Left ventricle myocardium inferior (tissue), 1 donor: ENCODE measurements at places on chromosomes 6 and 20. TPM values are rescaled to one million over a fixed set of nuclear protein-coding genes. Genes with fewer than 3 reads are reported as not detected.

DNA sequence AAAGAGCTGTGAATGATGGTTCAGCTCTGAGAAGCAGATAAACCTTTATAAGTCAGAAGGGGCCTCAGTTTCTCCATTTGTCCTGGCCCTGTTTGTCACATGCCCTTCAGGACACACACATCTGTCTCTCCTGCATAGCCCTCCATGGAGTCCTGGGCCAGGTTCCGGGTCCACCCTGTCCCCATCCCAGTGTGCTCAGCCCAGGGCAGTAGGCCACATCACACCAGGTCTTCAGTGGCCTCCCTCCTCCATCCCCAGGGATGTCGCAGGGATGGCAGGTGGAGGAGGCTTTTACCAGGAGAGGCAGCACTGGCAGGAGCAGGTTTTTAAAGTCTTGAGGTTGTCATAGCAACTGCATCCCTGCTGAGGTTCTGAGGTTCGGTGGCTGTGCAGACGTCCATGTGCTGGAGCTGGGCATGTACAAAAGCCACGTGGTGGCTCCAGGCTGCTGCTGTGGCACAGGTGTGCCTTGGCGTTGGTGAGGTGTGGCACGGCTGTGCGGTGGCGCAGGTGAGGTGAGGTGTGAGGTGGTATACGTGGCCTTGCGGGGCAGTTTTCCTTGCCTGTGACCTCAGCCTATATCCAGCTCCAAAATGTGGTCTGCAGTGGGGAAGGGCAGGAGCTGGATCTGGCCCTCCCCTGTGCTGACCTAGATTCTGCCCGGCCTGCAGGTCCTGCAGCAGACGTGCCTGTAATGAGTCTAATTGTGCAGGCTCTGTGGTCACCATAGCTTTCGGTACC is 8.0 kb upstream of the NPBWR2 start:
- no peak for DNase-seq

GRCh38 chr6:52537001-52537753 is 39.7 kb downstream of the TRAM2 start:
- no peak for DNase-seq

DNA sequence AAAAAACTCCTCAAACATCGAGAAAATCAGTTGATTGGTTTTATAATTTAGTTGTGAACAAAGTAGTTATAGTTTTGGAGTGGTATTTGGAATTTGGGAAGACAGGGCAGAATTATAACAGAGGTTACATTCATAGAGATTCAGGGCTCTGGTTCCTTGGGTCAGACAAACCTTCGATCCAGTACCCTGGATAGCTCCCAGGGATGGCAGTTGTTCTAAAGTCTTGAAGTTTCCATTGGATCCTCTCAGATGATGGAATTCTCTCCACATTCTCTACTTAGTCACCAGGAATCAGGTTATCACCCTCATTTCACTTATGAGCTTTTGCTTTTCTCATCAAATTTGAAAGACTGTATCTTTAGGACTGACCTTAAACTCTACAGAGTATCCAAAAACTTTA is 285.1 kb downstream of the CENPW start:
- no peak for DNase-seq

- DNase-seq = no peak
Observed at GRCh38 chr6:33297956-33298772, 578 bp downstream of the RGL2 start.

- DNase-seq = no peak
Observed at GRCh38 chr6:28220257-28221133, 4.6 kb upstream of the ZSCAN9 start.

DNA sequence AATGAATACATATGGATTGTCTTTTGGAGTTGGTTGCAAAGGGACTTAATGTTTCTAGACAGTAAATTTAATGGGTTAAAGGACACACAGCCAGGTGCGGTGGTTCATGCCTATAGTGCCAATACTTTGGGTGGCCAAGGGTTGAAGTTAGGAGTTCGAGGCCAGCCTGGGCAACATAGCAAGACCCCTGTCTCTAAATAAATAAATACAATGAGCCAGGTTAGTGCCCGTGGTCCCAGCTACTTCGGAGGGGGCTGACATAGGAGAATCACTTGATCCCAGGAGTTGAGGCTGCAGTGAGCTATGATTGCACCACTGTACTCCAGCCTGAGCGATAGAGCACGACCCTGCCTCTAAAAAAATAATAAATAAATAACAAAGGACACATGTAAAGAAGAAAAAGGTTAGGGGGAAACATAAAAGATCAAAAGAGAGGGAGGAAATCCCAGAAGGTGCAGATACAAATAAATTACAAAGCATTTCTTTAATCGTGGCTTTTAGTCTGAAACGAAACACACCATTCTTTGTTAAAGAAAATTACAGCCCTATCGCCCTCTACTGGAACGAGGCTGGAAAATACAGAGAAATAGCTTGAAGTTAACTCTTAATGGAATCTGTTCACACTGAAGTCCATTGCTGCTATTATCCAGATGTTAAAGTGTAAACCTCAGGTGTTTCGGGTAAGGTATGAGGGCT is 42.6 kb upstream of the SCML4 start:
- DNase-seq = no peak

DNA sequence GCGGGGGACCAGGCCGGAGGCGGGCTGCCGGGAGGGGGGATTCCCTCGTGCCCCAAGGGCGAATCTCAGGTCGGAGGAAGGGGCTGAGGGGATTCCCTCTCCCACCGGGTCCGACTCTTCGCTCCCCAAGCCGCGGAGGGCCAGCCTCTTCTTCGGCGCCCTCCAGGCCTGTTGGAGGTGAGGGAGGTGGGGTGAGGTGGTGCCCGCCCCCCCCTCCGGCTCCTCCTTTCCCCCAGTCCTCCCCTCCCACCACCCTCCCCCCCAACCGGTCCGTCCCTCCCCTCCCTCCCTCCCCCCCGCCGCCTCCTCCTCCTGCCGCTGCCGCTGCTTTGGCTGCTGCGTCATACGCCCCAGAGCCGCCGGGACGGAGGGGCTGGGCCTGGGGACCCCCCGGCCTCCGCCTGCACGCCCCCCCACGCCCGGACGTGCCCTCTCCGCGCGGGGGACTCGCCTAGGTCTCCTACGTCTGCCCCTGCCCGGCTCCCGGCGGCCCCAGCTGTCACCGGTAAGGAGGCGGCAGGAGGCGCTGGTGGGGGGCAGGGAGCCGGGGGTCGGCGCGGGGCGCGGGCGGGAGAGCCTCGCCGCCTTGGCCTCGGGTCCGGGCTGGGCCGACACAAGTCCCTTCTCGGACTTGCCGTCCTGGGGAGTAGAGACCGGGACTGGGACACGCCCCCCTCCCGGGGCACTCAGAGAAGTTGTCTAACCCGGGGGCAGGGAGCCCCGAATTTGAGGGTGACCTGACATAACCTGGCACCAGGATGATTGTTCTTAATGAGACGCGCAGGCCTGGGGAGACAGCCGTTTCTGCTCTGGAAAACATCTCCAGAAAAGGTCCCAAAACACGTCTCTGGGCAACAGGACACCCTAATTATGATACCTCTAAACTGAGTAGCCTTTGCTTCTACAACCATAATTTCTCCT is at the start of gene PHF1:
Gene PHF1, plus strand, starts transcription at position 304 of the 921 bp plus-strand sequence. CDS start 1,250 bp downstream, outside the sequence.
- DNase-seq = peak; percentile 82

DNA sequence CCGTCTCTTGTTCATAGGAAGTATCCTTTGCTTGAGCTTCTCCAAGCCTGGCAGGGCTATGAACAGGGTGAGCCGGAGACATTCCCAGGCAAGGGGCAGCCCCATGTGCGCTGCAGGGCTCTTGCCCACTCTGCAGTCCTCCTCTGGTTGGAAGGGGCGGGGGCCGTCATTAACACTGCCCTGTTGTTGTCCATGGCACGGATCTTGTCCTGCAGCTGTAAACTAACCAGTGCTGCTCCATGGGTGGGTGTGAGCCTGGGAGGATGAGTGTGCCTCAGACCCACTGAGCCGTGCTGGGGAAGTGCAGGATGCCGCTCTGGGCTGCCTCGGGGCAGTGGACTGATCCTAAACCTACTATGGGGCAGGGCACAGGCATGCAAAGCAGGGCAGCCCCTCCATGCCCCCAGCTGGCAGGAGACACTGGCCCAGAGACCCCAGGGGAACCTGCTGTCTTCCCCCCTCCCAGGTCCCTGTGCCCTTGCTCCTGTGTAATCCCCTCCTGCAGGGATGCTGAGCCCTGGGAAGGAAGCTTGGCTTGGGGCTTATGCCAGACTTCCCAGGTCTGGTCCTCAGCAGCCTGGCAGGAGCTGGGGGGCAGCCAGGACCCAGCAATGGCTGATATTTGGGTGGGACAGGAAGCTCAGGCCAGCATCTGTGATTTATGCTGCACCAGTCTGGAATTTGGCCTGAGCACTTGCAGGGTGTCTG is 8.5 kb downstream of the EBF4 start:
- DNase-seq = no peak

- peak; percentile 61 for DNase-seq
Observed at GRCh38 chr20:3818155-3819151, 1.9 kb upstream of the AP5S1 start.

- DNase-seq = no peak
Observed at GRCh38 chr6:42450477-42451332, 1.0 kb downstream of the TRERF1 start.

DNA sequence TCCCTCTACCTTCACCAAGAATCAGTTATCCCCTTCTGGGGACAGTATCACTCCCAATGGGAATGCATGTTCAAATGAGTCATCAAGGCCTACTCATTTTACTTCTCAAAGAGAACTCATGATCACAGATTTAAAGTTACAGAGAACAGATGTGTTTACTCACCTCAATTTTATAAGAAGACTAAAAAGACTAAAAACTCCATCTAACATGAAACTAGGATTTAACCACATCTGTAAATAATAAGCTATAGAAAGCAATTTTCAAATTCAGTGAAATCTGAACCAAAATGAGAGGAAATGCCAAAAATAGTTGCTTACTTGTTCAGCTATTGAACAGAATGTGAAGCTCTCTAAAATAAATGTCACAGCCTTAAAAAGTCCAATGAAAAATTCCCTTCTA is 300.1 kb upstream of the KCNQ5 start:
- no peak for DNase-seq

DNA sequence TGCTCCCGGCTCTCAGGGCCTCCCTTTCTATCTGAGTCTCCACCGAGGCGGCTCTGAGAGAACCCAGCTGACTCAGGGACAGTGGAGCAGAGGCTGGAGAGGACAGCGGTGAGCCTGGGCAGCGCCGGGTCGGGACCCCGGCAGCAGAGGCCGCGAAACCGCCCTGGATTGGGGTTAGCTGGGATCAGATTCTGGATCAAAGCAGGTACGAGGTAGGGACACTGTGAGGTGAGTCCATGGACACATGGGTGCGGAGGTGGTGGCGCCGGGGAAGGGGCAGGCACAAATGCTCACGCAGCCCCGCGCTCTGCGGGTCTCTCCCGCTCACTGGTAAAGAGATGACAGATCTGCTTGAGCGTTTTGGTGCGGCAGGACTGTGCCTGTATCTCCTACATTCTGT is 146.4 kb upstream of the GGTLC1 start:
- DNase-seq = no peak

- DNase-seq = no peak
Observed at GRCh38 chr20:17681726-17682102, 328 bp downstream of the RRBP1 start.

- DNase-seq = peak; percentile 93
Observed at GRCh38 chr6:169212897-169213813, 40.5 kb downstream of the THBS2 start.

DNA sequence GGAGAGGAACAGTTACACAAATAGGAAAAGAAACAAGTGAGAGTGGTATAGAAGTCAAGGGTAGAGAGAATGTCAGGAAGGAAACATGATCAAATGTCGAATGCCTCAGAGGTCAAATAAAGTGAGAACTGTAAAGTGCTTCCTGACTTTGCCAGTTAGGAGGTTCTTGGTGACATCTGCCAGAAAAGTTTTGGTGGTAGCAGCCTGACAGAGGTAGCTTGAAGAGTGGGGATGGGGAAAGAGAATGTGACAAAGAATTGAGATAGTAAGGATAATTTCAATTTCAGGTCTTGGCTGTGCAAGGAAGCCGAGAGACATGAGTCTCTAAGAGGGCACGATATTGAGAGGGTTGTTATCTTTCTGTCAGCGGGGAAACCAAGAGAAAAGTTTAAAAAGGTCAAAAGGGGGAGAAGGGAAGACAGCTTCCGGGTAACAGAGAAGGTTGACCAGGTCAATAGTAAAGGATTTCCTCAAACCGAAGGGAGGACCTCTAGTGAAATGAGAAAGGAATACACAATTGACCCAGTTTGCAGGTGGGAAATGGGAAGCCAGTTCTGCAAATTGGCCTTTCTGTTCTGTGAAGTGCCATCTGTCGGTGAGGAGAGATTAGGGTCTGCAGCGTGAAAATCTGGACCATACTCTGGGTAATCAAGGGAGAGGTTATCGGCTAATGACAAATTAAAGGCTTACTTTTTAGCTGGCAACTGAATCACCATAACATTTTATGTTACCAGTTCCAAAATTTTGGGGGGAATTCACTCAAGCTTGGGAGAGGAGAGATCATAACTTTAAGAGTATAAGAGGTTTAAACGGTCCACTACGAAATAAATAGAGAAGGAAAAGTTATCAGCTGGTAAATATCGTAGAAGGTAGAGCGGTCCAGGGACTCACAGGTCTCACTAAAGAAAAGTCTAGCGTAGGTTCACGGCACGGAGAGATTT is 973 bp upstream of the BRD2 start:
- no peak for DNase-seq

DNA sequence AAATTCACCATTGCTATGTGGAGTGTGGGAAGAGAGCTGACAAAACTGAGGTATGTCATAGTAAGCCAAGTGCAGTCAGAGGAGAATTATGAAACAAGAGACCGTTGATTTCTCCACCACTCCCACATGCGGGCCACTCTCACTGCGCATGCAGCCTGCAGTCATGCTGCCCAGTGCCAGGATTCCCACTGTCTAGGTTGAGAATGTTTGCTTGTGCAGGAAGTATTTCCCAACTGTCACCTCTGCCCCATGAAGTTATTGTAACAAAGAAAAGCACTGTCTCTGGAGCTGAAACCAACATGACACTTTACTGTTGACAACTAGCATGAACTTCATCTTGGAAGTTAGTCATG is 18.7 kb upstream of the SFT2D1 start:
- peak; percentile 45 for DNase-seq

GRCh38 chr6:167717455-167717854 is 109.3 kb upstream of the AFDN start:
- no peak for DNase-seq

DNA sequence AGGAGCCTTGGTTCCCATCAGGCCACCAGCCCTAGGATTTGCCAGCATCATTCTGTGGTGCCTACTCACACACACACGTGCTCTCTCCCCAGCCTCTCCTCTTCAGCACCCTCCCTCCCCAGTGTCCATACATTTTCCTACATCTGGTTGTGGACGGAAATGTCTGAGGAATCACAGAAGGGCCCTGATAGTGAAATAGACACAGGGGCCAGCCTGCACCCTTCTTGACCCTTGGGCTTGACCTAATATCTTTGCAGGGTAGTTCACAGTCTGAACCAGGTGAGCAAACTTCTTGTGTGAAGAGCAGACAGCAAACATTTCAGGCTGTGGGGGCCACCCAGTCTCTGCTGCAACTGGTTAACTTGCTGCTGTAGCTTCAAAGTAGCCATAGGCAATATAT is 108.5 kb upstream of the NXT1 start:
- no peak for DNase-seq

HTR1E gene
- total RNA-seq = not detected

FILIP1 gene
- total RNA-seq = 173 TPM

SAMD3 gene
- total RNA-seq = not detected

E2F1 gene
- total RNA-seq = 1.2 TPM

DEFB116 gene
- total RNA-seq = not detected

LY6G6F gene
- not detected for total RNA-seq

TMEM63B gene
- 37.2 TPM for total RNA-seq

C20orf202 gene
- total RNA-seq = 0.41 TPM

CRISP3 gene
- not detected for total RNA-seq

NCOA3 gene
- total RNA-seq = 23.8 TPM

NHLRC1 gene
- total RNA-seq = 1.1 TPM

VTA1 gene
- total RNA-seq = 33.2 TPM

CTCFL gene
- total RNA-seq = not detected
